Uterus (tissue), 4 donors: ENCODE measurements at places on chromosomes 1 and 21. TPM values are rescaled to one million over a fixed set of nuclear protein-coding genes. Genes with fewer than 3 reads are reported as not detected.

GRCh38 chr1:244224487-244225430 is 173.7 kb downstream of the ZBTB18 start:
- no peaks in the 10 kb centered on the region for H3K4me1 ChIP-seq
- DNase-seq, result no peak
- no peaks in the 10 kb centered on the region for H3K27me3 ChIP-seq
- H3K36me3 ChIP-seq, result no peaks in the 10 kb centered on the region
- no peak overlapping the region for H3K4me3 ChIP-seq

The LCE3D gene
- not detected for total RNA-seq

DNA sequence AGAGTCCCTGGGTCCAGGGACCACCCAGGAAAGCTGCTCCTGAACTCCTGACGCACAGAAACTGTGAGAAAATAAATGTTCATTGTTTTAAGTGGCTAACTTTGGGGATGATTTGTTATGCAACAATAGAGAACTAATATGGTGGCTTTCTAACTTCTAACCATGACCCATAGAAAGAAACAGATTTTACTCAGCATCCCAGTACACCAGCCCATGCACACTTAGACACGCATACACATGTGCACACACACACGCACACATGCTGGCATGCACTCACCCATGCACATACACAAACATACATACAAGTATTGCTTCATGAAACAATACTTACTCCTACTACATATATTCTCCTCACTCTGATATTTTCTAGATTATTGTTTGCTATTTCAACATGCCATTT is 57.1 kb downstream of the NID1 start:
- H3K4me1 ChIP-seq, result no peaks in the 10 kb centered on the region
- DNase-seq, result no peak
- H3K36me3 ChIP-seq, result no peaks in the 10 kb centered on the region

DNA sequence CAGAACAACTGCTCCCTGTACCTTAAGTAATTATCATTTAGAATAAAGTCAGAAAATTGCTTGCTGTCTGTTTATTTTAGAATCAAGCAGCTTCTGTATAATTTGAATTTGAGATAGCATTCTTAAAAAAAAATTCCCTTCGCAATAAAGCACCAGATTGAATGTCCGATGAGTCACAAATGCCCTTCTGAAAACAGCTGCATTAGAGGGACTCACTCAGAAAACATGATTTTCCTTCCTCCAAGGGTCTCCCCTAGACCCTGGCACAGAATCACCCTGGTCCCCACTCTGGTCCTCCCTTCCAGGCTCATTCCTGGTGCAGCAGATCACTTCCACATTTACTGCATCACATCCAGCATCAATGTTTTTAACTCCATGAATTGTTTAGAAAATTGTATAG is 471.1 kb upstream of the VAMP3 start:
- H3K4me1 ChIP-seq, result no peaks in the 10 kb centered on the region
- no peaks in the 10 kb centered on the region for H3K27me3 ChIP-seq
- H3K27ac ChIP-seq, result peak overlapping the region; percentile 52
- no peak overlapping the region for H3K4me3 ChIP-seq

The AMY1B gene
- not detected for total RNA-seq

The EFNA3 gene
- total RNA-seq, result 7.6 TPM

DNA sequence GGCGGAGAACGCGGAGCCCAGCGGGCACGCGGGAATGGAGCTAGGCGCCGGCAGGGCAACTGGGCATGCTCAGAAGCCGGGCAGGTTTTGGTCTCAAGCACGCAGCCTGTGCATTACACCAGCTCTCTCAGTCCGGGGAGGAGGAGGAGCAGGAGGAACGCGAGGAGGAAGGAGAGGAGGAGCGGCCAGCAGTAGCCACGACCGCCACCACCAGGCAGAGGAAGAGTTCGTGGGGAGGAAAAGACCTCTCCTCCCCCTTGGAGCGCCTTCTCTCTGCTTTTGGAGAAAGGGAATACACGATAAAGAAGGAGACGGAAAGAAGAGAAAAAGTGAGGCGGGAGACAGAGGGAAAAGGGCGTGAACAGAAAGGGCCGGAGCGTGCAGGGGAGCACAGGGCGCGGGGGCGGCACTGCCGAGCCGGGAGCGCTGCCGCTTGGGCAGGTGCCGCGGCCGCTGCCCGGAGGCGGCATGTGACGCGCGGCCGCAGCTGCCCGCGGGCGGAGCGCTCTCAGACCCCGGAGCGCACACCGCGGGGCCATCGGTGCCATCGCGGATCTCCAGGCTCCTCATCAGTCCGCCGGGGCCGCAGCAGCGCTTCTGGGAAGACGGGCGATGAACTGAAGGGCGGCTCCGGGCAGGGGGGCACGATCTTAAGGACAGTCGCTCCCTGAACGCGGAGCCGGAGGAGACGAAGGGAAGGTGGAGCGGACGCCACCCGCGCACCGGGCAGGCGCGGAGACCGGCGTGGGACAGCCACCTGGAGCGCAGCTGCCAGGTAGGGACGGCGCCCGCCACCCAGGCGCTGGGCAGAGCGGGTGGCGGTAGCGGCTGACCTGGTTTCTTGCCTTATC is at the start of gene CHRM3:
Gene CHRM3, plus strand, starts transcription at position 116 of the 851 bp plus-strand sequence. CDS start 520,884 bp downstream, outside the sequence.
- H3K4me1 ChIP-seq, result no peaks in the 10 kb centered on the region
- DNase-seq, result peak; percentile 29
- H3K27me3 ChIP-seq, result no peaks in the 10 kb centered on the region
- H3K27ac ChIP-seq, result peak within 1 kb of the TSS; percentile 73

DNA sequence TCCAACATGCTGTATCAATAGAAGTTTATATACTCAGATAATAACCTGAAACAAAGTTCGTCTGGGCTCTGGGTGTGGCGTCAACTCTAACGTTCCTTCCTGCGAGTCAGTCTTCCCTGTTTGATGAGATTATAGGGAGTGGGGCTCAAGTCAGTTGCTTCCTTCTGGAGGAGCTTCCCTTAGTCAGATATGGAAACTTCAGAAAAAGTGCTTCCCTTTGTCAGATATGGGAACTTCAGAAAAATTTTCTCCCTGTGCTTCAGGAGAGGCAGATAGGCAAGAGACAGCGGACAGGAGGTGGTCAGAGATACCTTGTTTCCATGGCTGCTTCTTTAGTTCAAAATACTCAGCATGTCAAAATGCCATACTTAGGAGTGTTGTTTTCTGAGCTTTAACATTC is 51.1 kb upstream of the PRDX6 start:
- H3K36me3 ChIP-seq, result no peaks in the 10 kb centered on the region
- no peak overlapping the region for H3K27ac ChIP-seq
- no peak for DNase-seq

DNA sequence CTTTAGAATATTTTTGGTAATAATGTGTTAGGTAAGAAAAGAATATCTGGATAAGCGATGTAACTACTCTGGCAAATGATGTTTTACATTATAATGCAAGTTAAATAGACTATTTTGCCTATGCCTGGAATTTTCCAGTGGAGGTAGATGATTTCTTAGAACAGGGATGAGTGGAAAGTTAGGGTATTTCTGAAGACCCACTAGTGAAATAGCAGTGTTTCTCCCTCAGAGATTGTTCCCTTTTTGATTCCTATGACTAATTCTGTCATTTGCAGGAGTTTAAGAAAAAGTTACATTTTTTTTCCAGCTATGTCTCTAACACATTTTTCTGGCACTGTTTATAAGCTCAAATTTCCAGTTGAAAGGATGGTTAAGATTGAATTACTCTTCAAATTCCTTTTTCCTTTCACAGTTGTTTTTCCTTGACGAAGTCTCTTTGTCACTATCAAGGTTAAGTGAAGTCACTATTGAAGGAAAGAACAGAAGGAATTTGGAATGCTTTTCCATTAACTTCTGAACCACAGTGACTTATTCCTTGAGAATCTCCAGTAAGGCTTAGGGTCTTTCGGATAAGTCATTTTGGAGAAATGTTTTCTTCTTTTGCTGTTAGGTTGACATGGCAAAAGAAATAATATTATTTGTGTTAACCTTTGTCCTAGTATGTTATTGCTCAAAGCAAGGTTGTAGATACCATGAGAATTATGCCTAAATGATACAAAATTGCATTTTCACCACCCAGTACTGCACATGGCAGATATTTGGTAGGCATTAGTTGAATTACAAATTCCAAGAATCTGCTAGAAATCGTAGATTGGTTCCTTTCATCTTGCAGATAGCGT is 42.9 kb upstream of the ZNF326 start:
- no peak for DNase-seq
- H3K4me3 ChIP-seq, result no peak overlapping the region
- no peaks in the 10 kb centered on the region for H3K36me3 ChIP-seq
- no peaks in the 10 kb centered on the region for H3K27me3 ChIP-seq
- H3K4me1 ChIP-seq, result no peaks in the 10 kb centered on the region
- H3K27ac ChIP-seq, result no peak overlapping the region

The MYBPH gene
- 0.64 TPM for total RNA-seq

The PM20D1 gene
- 0.69 TPM for total RNA-seq

DNA sequence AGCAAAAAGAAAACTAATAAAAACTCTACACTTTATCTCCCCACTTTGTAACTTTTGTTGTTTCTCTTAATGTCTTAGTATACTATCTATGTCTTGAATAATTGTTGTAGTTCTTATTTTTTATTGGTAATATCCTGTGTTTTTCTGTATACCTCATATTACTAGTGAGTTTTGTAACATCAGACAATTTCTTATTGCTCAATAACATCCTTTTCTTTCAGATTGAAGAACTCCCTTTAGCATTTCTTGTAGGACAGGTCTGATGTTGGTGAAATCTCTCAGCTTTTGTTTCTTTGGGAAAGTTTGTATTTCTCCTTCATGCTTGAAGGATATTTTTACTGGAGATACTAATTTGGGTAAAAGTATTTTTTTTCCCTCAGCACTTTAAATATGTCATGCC is 79.8 kb upstream of the LRRC8B start:
- H3K4me1 ChIP-seq, result no peaks in the 10 kb centered on the region
- no peak overlapping the region for H3K4me3 ChIP-seq
- H3K27ac ChIP-seq, result no peak overlapping the region
- DNase-seq, result no peak

The GBP5 gene
- total RNA-seq, result 0.26 TPM

The GNG5 gene
- total RNA-seq, result 11.7 TPM

GRCh38 chr1:42138586-42138985 is 14.6 kb upstream of the GUCA2B start:
- H3K27ac ChIP-seq, result no peak overlapping the region
- H3K4me1 ChIP-seq, result no peaks in the 10 kb centered on the region
- no peak overlapping the region for H3K4me3 ChIP-seq
- no peak for DNase-seq
- no peaks in the 10 kb centered on the region for H3K27me3 ChIP-seq

The GPR25 gene
- 0.28 TPM for total RNA-seq

GRCh38 chr1:219049501-219049900 is 124.2 kb upstream of the LYPLAL1 start:
- H3K4me3 ChIP-seq, result no peak overlapping the region
- no peaks in the 10 kb centered on the region for H3K36me3 ChIP-seq
- H3K27ac ChIP-seq, result no peak overlapping the region
- no peak for DNase-seq
- no peaks in the 10 kb centered on the region for H3K27me3 ChIP-seq

- no peak overlapping the region for H3K27ac ChIP-seq
- H3K27me3 ChIP-seq, result no peaks in the 10 kb centered on the region
- H3K36me3 ChIP-seq, result no peaks in the 10 kb centered on the region
Observed at GRCh38 chr21:26019236-26019635, 151.3 kb downstream of the APP start.

The OR10J1 gene
- total RNA-seq, result not detected

GRCh38 chr1:228957535-228957934 is 222.3 kb downstream of the RHOU start:
- H3K4me3 ChIP-seq, result no peak overlapping the region
- DNase-seq, result no peak
- H3K4me1 ChIP-seq, result no peaks in the 10 kb centered on the region
- H3K27ac ChIP-seq, result peak overlapping the region; percentile 5

DNA sequence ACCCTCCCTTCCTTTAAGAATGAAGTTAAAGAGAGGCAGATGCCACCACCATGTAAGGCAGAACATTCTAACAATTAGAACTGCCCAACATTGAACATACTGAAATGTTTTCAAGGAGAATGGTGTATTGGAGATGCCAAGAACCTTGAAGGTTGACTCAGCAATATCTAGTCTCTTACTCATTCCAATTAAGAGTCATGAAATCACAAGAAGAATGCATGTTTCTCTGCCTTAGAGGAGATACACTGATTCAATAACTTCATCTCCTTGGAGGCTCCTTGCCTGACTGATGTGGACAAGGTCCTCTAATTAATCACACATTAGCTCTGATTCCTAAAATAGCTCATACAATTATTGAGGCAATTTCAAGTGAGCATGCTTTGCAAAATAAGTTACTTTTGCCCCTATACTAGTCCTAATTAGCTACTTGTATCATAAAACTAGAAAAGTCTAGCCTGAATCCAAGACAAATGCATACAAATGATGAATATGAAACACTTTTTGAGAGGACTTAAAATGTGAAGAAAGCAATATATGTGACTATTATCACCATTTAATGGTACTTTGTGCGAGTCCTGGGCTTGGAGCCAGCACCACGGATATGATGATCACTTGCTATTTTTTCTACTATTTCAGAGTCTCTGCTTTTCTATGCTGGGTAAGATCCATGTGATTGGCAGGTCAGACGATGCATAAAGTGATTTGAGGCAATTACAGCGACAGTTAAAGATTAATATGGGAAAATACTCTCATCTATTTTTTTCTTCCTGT is 114.5 kb downstream of the DSCAM start:
- H3K4me3 ChIP-seq, result no peak overlapping the region
- no peaks in the 10 kb centered on the region for H3K27me3 ChIP-seq
- H3K27ac ChIP-seq, result no peak overlapping the region
- H3K4me1 ChIP-seq, result no peaks in the 10 kb centered on the region
